Vagina (tissue), 2 donors: ENCODE measurements at places on chromosomes 4 and X.

DNA sequence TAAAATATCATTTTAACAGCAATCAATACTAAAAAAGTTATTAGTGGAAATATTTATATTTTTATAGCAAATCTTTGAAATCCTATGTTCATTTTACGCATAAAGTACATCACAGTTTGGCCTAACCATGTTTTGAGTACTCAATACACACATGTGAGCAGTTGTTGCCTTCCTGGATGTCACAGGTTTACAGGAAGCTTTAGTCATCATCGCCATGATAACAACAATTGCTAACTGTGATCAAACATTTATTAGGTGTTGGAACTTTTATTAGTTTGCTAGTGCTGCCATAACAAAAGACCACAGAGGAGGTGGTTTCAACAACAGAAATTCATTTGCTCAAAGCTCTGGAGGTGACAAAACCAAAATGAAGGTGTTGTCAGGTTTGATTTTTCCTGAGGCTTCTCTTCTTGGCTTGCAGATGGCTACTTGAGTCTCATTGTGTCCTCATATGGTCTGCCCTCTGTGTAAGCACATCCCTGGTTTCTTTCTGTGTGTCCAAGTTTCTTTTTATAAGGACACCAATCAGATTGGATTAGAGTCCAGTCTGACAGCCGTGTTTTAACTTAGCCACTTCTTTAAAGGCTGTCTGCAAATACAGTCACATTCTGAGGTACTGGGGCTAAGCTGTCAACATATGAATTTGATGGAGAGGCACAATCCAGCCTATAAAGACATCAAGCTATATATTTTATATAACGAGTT lies 43.1 kb upstream of the BOD1L1 start:
- no peak for DNase-seq

DNA sequence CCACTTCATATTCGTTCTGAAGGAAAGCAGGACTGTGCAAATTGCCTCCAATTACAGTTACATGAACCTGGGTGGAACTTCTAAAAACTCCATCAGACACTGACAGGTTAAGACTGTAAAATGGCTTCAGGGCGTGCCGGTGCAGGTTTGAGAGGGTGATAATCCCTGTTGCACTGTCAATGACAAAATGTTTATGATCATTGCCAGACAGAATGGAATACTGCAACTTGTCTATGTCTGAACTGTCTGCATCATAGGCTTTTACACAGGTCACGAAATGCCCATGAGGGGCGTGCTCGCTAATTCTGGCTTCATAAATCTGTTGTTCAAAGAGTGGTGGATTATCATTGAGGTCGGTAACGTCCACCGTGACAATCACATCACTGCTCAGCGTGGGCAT lies 63.7 kb upstream of the MTNR1A start:
- DNase-seq, result no peak

GRCh38 chr4:173680278-173680677 lies 150.2 kb upstream of the HAND2 start:
- DNase-seq, result no peak

GRCh38 chrX:8364369-8365141 lies 100.1 kb upstream of the VCX3B start:
- DNase-seq, result no peak

DNA sequence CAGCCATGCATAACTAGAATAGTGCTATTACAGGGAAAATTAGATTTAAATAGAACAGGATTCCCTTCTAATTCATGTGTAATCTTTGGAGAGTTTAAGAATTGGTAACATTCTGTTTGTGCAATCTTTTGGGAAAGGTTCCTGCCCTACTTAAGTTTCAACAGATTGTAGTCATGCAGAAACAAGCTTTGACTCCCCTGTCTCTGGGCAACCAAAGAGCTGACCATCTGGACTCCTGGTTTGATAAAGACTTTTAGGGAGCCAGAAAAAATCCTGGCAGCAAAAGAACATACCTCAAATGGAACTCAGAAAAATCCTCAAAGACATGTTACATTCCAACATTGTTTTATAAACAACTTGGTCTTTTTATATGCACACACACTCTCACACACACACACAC lies 191.1 kb upstream of the NEIL3 start:
- no peak for DNase-seq

DNA sequence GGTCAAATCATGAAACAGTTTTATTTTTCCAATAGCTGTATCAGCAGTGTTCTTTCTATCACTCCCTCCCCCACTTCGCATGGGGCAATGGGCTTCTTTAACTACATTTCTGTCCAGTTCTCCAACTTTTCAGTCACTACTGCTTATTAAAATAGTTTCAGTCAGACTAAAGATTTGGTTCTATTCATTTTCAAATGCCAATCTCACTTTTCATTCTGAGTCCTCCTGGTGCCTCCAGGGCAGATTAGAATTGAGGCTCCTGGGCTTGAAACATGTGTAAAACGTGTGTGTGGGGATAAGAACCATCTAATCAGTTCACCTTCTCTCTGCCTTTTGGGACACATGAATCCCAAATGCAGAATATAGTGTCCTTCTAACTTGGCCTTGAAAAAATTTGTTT lies 3.5 kb upstream of the BEX3 start:
- DNase-seq, result no peak

- DNase-seq, result no peak
Observed at GRCh38 chr4:95537191-95537590, 11.6 kb downstream of the UNC5C start.

DNA sequence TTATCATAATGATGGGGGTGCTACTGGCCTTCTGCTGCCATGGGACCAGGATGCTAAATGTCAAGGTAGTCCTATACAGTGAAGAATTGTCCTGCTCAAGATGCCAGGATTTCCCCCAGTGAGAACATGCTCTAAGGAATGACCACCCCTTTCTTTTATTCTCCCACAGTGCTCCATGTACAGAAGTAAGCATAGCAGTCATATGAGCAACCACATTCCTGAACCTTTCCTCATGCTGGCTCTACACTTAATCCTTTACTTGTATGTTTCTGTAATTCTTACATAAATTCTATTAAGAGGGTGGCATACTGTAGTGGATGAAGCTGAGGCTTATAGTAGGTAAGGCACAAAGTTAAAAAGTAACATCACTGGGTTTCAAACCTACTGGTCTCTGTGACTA lies 20.2 kb downstream of the CYP2U1 start:
- no peak for DNase-seq

DNA sequence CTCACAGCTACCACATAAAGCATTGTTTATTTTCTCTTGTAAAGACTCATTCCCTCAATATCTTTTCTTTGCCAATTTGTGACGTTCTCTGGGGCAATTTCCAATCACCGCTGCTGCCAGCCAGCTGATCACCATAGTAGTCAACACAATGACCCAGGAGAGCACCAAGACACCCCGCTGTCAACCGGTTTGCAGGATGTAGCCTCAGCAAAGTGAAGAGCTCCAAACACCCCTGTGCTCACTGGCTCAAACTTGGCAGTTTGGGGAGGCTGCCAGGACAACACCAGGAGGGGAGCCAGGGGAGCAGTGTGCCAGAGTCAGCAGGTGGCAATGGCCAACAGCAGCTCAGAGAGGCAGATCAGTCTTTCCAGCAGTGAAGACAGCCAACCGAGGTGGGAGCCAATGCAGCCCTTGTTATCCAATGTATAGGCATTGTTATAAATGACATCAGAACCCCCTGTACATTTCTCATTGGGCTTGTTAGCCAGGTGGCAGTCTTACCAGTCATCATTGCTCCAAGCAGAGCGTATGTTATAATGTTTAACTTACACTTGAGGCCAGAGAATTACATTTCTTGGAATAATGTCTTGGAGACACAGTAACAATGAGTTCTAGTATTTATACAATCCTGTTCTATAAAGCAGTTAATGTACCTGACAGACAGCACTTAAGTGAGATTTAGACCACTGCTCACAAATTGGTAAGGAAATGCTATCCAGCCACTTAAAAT lies 274.9 kb upstream of the GK2 start:
- DNase-seq, result no peak

GRCh38 chr4:167021545-167022155 lies 212.6 kb downstream of the SPOCK3 start:
- no peak for DNase-seq

GRCh38 chr4:55397520-55398321 lies 2.0 kb downstream of the TMEM165 start:
- DNase-seq, result no peak

- no peak for DNase-seq
Observed at GRCh38 chr4:189200353-189200752, 740.3 kb upstream of the FRG1 start.

DNA sequence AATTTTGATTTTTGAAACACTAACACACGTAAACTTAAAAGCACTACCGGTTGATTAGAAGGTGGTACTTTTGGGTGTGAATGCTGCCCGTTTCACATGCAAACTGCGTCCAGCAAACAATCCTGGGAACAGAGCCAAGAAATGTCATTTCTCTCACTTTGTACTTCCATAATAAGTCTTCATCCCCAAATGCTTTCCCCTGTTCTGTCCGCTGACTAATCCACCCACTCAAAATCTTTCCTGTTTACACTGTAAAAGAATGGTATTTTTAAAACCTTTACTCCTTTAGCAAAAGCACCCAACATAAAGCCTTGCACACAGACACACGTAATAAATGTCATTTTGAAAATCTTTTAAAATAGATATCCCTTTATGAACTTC lies 39.1 kb upstream of the PDLIM5 start:
- no peak for DNase-seq

DNA sequence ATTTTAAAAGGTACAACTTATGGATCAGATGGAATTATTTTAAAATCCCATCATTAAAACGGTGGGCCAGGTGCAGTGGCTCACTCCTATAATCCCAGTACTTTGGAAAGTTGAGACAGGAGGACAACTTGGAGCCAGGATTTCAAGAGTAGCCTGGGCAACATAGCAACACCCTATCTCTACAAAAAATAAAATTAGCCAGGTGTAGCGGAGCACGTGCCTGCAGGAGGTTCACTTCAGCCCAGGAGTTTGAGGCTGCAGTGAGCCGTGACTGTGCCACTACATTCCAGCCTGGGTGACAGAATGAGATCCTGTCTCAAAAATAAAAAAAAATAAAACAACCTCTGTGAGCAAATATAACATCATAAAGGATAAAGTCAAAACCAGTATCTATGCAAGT lies 11.4 kb downstream of the ADH5 start:
- no peak for DNase-seq

DNA sequence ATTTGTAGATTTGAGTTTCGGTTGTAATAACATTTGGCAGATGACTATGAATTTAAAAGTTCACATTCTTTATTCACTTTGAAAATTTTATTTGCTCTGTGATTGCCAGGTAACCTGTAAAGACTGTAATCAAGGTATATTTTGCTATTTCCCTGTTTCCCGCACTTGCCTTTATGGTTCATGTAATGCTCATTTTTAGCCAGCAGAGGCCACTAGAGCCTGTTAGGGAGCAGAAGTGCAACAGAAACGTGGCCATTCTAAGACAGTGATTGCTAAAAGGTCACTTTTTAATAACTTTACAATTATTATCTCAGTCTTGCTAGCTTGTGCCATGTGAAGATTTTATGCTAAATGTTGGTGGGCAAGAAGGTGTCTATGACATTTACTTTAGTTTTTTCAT lies 12.4 kb downstream of the YIPF6 start:
- DNase-seq, result no peak

- no peak for DNase-seq
Observed at GRCh38 chr4:135184715-135185114, 983.1 kb upstream of the PABPC4L start.

GRCh38 chr4:8002525-8003309 lies 63.1 kb upstream of the AFAP1 start:
- DNase-seq, result no peak

DNA sequence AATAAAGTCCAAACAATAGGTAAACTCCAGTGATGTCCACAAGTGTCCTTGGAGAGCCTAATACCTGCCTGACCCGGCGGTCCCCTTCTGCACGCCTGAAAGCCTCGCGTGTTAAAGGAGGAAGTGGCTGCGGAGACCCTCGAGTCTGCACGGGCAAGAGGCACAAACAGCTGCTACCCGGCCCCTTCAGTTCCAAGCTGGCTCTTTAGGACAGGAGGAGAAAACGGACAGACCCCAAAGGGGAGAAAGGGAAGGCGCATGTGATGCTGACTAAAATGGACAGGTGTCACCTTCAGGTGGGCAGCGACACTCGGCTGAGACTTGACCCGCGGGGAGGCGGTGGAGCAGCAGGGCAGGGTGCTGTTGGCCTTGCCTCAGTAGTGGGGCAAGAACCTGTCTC lies 102.7 kb upstream of the TENM3 start:
- DNase-seq, result no peak

GRCh38 chrX:99095965-99096635 lies 1314.0 kb downstream of the PCDH19 start:
- DNase-seq, result no peak

GRCh38 chr4:182272151-182272550 lies 28.9 kb downstream of the TENM3 start:
- DNase-seq, result no peak

GRCh38 chrX:63761639-63762038 lies 23.4 kb downstream of the ARHGEF9 start:
- DNase-seq, result no peak

DNA sequence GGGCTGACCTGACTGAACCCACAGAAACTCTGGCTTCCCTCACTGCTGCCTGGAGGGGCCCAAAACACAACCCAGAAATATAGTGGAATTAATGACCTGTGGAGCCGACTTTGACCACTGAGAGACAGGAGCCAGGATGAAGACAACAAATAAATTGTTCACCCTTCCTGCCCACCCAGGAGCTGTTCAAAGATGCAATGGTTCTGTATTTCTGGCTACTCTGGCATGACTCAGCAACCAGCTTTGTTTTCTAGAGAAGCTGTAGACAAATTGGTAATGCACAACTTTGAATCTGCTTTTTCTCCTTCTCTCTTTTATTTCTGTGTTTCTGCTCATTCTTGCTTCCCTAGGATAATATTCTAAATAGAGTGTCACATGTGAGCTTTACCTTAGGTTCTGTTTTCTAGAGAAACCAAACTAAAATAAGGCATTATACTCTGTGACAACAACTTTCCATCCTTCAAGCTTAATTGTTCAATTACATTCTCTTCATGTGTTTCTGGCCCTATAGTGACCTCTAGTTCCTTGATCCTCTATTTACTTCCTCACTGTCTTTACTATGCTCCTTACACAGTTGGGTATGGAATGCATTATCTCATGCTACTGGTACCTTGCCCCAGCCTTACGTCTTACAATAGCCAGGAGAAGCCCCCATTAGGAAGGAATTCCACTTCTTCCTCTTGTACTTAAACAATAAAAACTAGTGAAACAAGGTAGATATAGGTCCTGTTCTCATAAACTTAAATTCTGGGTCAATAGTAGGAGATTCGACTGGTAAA lies 6.5 kb upstream of the PRKG2 start:
- DNase-seq, result no peak

GRCh38 chr4:87851332-87851731 lies 18.6 kb downstream of the MEPE start:
- no peak for DNase-seq

DNA sequence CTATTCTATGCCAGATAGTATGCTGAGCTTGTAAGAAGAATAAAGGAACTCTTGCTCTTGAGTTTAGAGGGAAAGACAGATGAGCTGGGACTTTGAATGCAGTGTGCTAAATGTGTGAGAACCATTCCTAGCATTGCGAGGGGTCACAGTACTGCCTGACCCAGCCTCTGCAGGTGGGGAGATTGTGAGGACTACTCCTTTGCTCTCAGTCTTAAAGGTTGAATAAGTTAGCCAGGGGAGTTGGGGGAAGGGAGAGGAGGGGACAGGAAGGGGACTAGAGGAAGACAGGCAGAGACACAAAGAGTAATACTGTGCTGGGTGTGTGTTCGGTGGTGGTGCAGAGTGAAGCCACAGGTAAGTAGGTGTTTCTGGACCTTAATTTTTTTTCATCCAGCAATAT lies 41.7 kb downstream of the DCUN1D4 start:
- no peak for DNase-seq

GRCh38 chr4:7784131-7784870 lies 155.4 kb downstream of the AFAP1 start:
- DNase-seq, result no peak
